ENCODE measurements at places on chromosomes 16 and 17. TPM values are rescaled to one million over a fixed set of nuclear protein-coding genes. Genes with fewer than 3 reads are reported as not detected.

The TNFRSF17 gene
- total RNA-seq: not detected

The GAS7 gene
- not detected for total RNA-seq

The TMEM238L gene
- not detected for total RNA-seq

The METTL16 gene
- total RNA-seq: 15.2 TPM

The CDH3 gene
- 995 TPM for total RNA-seq

The CARD14 gene
- total RNA-seq: 3.0 TPM

Measured in mammary epithelial cell (primary cell).